ENCODE measurements at places on chromosomes 5 and 9.

DNA sequence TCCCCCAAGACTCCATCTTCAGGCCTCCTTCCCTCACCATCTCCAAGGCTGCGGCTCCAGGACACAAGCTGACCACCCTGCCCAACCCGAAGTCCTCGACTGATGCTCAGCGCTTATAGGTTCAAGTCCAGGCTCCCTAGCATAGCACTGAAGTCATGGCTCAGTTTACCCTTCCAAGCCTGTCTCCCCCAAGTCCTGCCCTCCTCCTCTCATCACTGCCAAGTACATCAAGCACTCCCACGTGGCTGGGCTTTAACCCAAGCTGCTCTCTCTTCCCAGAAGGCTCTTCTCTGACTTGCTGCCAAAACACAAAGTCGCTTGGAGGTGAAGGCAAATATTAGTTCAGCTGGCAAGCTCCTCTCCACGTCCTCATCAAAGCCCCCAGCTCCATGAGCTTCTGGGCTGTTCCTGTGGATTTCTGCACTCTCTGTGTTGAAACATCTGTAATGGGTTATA is 22.1 kb upstream of the MARCHF6 start:
- peak; percentile 74 for DNase-seq

GRCh38 chr9:123283048-123283408 is 14.6 kb upstream of the STRBP start:
- DNase-seq, result no peak

- DNase-seq, result no peak
Observed at GRCh38 chr9:79660615-79661014, 88.8 kb downstream of the TLE4 start.

DNA sequence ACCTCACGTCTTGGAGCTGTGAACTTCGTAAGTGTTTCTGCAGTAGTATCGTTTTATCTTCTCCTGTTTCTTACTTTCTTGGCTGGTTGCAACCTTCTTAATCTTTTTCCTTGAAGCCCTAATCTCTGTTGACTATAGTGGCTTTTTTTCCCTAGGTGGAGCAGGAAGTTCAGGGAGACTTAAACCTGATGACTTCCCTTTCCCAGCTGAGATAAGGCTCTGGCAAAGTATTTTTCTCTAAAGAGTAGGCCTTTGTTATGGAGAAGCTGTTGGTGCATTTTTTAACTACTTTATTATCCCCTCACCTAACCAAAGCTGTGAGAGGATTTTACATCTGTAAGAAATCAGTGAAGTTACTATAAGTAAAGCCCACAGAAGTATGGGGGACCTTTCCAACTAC is 723.1 kb upstream of the RIOK2 start:
- DNase-seq, result no peak

GRCh38 chr5:138849439-138849838 is 25.7 kb downstream of the LRRTM2 start:
- DNase-seq, result no peak

DNA sequence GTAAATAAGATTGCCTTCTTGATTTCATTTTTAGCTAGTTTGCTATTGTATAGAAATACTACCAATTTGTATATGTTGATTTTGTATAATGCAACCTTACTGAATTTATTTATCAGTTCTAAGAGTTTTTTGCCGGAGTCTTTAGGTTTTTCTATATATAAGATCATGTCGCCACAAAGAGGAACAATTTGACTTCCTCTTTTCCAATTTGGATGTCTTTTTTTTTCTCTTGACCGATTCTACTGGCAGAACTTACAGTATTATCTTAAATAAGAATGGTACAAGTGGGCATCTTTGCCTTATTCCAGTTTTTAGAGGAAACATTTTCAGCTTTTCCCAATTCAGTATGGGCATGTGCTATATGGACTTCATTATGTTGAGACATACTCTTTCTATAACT is 624.7 kb upstream of the ACO1 start:
- no peak for DNase-seq

GRCh38 chr5:34688015-34688810 is 32.1 kb downstream of the RAI14 start:
- no peak for DNase-seq

DNA sequence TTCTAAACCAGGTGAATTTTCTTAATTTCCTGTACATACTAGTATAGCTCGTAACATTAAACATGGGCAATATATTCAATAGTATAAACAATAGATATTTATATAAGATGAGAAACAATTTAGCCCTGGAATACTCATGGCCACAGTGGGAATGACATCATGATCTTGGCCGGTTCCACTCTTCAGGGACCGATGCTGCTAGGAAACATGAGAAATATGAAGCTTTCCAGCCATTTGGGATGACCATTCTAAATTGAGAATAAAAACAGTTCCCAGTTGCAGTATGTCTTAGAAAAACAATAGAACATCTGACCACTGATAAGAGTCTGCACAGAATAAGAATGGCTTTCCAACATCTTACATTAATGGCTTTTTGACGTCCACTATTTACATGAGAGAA is 33.3 kb upstream of the SLCO6A1 start:
- no peak for DNase-seq

GRCh38 chr9:70046274-70047070 is 2.8 kb downstream of the MAMDC2 start:
- no peak for DNase-seq

GRCh38 chr9:76313771-76314170 is 80.5 kb downstream of the RFK start:
- no peak for DNase-seq

- DNase-seq, result no peak
Observed at GRCh38 chr9:76036762-76037161, 146.3 kb downstream of the PCSK5 start.

- DNase-seq, result no peak
Observed at GRCh38 chr5:35458824-35459207, 158.8 kb upstream of the SPEF2 start.

DNA sequence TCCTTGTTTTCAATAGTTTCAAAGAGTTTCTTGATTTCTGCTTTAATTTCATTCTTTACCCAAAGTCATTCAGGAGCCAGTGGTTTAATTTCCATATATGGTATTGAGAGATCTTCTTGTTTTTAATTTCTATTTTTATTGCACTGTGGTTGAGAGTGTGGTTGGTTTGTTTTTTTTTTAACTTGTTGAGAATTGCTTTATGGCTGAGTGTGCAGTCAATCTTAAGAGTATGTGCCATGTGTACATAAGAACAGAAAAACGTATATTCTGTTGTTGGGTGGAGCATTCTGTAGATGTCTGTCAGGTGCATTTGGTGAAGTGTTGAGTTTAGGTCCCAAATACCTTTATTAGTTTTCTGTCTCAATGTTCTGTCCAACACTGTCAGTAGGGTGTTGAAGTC is 26.7 kb upstream of the IPPK start:
- DNase-seq, result no peak

DNA sequence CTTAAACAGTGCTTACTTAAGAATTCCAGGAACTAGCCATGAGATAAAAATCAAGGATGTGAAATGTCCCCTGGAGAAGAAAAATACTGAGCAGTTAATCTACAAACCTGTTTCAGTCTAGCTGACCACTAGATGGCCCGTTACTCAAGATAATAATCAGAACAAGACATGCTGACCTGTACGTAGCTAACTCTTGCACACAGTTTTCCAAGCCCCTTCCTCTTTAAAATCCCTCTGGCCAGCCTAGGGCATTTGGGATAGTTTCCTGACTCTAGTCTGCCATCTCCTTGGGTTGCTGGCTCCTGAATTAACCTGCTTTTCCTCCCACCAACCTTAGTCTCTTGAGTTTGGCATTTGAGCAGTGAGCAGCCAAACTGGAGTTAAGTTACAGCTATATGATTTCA is 59.2 kb upstream of the TRAF1 start:
- peak; percentile 62 for DNase-seq

- peak; percentile 67 for DNase-seq
Observed at GRCh38 chr5:177094224-177095087, 7.7 kb downstream of the FGFR4 start.

DNA sequence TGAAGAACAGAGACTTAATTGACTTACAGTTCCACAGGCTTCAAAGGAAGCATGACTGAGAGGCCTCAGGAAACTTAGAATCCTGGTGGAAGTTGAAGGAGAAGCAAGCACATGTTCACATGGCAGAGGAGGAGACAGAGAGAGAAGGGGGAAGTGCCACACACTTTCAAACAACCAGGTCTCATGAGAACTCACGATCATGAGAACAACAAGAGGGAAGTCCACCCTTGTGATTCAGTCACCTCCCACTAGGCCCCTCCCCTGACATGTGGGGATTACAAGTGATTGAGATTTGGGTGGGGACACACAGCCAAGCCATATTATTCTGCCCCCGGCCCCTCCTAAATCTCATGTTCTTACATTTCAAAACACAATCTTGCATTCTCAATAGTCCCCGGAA is 19.5 kb downstream of the NR3C1 start:
- DNase-seq, result no peak

DNA sequence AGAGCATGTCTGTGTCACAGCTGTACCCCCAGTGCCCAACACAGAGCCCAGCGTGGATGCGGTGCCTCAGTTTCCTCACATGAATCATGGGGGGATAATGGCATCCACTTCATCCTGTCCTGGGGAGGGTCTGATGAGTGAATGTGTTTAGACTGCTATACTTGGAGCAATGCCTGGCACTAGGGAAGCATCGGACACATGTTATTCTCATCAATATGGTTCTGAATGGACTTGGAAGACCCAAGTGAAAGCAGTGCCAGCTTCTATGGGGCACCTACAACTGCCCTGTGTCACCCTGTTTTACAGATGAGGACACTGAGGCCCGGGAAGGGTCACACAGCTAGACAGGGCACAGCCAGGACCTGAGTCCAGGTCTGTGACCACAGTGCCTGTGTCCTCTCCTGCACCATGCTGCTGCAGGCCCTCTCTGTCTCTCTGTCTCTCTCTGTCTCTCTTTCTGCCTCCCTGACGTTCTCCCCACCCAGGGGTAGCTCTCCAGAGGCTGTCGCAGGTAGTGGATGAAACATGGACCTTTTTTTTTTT is 42.3 kb upstream of the NEK6 start:
- no peak for DNase-seq

DNA sequence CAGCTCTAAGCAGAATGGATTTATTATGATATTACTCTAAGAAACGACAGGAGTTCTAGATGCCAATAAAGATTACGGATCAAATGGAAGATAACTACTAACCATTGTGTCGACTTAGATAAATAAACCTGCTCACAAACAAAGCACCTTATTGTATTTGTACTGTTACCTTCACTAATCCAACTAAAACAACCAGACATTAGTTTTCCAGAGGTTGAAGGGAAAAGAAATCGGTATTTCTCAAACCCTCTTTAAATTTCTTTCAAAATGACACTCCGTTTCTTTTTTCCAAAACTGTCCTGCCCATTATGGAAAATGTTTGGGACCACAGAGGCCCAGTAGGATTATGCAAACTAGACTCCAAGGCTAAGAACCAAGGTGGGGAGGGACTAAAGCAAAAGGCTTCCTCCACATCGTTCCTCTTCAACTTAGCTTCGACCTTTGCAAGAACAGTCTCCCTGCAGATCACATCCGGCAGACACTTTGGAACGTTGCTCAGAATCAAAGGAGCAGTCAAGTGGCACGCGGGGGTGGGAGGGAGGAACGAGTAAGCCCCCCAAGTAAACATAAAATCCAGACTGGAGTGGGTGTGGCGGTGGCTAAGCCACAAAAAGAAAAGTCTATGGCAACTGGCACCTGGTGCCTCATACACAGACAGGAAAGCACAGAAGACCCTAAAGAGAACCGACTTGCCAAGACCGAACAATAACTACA is 2.7 kb downstream of the MLLT3 start:
- DNase-seq, result no peak

DNA sequence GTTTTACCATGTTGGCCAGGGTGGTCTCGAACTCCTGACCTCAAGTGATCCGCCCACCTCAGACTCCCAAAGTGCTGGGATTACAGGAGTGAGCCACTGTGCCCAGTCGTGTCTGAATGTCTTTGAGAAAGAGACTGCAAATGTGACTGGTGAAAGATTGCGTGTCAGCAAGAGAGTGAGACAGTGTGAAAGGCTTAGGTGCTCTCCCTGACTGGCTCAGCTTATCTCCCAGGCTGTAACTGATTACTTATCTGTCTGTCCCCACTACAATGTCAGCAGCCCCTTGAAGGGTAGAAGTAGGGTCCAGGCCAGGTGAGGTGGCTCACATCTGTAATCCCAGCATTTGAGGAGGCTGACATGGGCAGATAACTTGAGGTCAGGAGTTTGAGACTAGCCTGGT is 3.4 kb upstream of the FGFR4 start:
- no peak for DNase-seq

DNA sequence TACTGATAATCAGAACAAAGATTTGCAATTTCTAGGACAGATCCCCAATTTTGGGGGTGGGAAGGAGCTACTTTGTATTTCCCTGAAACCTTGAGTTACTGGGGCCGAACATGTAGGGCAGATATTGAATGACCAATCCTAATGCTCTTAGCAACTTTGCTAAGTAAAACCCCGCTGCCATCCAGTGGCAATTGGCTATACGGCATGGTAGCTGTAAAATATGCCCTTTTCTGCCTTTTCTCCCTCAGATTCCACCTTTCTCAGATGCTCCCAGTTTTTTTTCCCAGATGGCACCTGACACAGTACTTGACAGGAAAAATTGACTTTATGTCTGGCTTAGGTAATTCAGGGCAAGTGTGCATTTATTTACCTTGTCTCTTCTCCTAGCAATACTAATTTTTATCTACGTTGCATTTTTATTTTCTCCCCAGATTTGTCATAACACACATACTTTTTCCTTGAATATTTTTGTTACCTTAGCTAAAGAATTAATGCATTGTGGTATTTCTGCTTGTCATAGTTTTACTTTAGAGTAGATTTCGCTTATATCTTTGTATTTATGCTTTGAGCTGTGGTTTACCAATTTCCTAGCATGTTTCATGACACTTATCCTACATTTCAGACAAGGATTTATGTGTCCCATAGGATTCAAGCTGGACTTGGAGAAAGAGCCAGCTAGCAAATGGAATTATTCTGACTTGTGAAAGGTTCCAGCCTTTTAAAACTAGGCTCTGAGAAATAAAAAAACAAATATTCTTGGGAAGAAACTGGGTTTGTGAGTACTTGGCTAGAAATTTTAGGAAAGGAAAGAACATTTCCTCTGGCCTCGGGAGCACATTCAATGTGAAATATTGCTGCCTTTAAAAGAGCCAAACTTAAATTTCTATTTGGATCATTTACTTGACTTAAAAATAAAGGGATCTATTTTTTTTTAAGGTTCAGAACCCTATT is 37.4 kb downstream of the PIK3R1 start:
- peak; percentile 71 for DNase-seq

DNA sequence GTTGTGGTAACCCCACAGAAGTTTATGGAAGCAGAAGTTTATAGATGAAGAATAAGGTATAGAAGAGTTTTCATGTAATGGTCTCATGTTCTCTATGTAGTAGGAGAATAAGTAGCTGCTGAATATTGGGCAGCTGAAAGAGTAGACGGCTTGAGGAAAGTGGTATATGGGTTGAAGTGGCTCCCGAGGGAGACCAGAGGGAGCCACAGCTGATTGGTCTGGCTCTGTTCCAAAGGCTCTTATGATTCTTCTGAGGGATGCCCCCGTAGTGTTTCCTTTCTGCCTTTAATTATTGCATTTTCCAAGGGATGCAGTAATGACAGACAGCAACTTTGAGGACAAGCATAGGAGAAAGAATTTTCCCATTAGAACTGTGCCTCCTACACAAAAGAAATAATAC is 30.1 kb upstream of the TENT2 start:
- no peak for DNase-seq

- no peak for DNase-seq
Observed at GRCh38 chr9:91803151-91803940, 146.7 kb downstream of the ROR2 start.
